ENCODE measurements at places on chromosomes 5 and 9.
A peak's percentile ranks its signal among the peaks of the same experiment; 100 is the strongest.

- no peak for DNase-seq
These were observed at the start of gene SLC45A2 for GRCh38 chr5:33984671-33985124. Gene SLC45A2, minus strand, starts transcription at chr5:33984693. Its CDS starts 110 bp downstream, at chr5:33984583.

GRCh38 chr9:128421482-128421996 lies 882 bp downstream of the CERCAM start:
- no peak for DNase-seq

DNA sequence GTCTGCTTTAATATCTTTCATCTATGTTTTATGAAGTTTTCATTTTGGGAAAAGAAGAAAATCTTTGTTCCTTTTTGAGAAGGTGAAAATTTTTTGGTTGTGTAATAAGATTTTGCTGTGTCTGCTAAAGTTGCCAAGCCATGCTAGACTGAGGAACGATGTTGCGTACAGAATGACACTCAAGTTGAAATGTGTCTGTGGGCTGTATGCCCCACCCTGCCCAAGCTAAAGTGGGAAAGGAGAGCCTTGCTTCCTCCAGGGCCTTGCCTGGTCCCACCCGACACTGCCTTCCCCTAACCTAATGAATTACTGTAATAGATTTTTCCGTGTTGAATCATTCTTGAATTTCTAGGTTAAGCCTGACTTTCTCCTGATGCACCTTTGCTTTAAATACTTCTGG lies 2.5 kb downstream of the PCAT7 start:
- DNase-seq, result no peak

GRCh38 chr9:38229104-38229500 lies 160.1 kb upstream of the SHB start:
- no peak for DNase-seq

- peak; percentile 26 for DNase-seq
These were observed 78.3 kb upstream of the HSPA9 start for GRCh38 chr5:138653502-138653901.

- no peak for DNase-seq
These were observed 30.4 kb downstream of the TBC1D2 start for GRCh38 chr9:98225015-98225442.

DNA sequence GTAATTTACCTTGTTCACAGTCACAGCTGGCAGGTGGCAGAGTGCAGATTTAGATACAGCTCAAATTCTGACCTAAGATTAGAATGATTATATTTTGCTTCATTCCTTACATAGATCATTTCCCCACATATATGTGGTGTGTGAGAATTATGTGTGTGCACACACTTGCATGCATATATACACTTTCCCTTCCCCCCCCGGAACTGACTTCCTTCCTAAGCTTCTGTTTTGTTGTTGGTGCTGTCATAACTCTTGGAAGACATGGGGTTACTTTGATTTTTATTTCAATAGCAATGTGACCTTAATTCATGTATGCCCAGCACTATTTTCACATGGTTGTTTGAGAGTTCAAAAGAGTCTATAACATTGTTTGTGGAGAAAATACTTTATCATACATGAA lies 112.8 kb downstream of the CMYA5 start:
- no peak for DNase-seq

- peak; percentile 58 for DNase-seq
These were observed at the start of gene ADAMTSL2 for GRCh38 chr9:133534346-133535291. Gene ADAMTSL2, plus strand, starts transcription at chr9:133534704. Its CDS starts 2,009 bp downstream, at chr9:133536713.

DNA sequence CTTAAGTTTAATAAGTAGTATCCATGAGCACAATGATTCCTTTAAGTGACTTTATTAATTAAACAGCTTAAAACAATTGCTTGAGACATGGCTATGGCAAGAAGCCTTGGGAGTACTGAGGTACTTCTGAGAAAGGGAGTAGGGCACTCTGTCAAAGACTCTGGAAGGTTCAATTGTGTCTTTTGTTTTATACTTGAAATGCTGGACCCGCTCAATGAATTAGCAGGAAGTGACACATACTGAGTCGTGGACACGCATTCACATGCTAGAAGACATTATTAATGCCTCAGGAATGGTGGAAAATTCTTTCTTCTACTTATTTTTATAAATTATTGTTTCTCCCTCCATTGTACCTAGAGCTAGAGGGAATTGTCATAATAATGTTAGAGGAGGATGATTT lies 347.3 kb upstream of the ZNF608 start:
- DNase-seq, result no peak

- no peak for DNase-seq
These were observed 60.1 kb upstream of the BRINP1 start for GRCh38 chr9:119429302-119429701.

- no peak for DNase-seq
These were observed 46.7 kb downstream of the PSD2 start for GRCh38 chr5:139842321-139842720.

DNA sequence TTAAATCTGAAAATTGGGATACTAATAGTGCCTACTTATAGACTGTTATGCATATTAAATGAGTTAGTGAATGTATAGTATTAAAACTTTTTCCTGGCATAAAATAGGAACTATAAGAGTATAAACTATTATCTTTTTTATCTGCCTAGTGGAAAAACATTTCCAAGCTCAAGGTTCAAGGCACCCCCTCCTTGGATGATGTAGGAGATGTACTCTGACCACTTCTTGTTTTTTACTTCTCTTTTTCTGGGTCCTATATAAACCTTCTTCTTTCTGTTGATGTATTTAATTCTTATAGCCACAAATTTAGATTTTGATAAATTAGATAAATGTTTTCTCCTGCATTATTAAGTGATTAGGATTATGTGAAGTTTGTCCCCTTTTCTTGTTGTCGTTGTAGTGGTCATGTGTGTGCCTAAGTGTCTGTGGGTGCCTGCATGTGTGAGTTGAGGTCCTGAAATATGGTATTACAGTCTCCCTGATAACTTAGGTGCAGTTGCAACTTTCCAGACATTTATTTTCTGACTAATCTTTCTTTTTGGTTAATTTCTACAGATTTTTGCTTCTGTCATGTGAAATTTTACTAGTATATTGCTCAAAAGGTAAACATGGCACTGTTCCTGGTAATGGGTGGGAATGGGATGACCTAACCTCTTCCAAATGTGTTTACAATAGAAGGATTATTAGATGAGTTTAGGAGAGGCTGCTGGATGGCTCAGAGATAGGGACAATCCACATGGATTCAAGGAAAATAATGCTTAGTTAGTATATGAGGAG lies 160.8 kb upstream of the CDKN2B start:
- DNase-seq, result no peak
